ENCODE measurements at places on chromosomes 3 and 15. TPM values are rescaled to one million over a fixed set of nuclear protein-coding genes. Genes with fewer than 3 reads are reported as not detected.
A peak's percentile ranks its signal among the peaks of the same experiment; 100 is the strongest.

DNA sequence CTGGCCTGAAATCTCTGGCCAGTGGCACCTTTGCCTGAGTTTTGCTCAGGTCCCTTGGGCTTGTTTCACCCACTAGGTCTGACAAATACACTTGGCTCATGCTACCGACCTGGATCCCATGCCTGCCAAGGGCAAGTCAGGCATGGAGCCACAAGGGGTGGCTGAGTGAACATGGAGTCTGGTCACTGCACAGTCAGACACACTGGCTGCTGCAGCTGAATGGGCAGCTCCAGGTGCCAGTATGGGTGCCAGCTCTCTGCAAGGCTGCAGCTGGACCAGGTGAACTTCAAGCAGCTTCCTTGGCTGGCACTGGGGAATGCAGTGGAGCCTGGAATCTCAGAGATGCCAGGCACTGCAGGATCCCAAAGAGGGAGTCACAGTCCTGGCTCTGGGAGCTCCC is 170.3 kb downstream of the NECTIN3 start:
- DNase-seq, result no peak

GRCh38 chr3:40516201-40516600 is 8.6 kb upstream of the ZNF621 start:
- DNase-seq, result no peak

DNA sequence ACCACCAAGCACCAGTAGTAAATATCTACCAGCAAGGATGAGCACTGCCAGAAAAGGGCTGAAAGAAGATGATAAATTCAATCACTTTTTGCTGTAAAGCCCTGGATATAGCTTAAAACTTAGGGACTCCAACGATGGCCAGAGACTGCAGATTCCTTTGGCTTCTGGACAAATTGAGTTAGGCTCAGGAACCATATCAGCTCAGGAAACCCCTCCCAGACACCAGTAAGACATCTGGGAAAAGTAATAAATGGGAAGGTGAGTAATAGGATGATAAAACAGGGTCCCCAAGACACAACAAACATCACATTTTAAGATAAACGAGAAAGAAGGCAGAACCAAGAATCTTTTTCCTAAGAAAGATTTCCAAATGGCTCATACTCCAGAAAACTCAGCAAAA is 65.0 kb downstream of the ANP32A start:
- DNase-seq, result no peak

- DNase-seq, result no peak
These were observed 13.1 kb upstream of the ETV5 start for GRCh38 chr3:186121968-186122367.

GRCh38 chr3:24476871-24477656 is 17.6 kb downstream of the THRB start:
- DNase-seq, result no peak

- DNase-seq, result no peak
These were observed 331.1 kb downstream of the TBC1D5 start for GRCh38 chr3:17411157-17411877.

DNA sequence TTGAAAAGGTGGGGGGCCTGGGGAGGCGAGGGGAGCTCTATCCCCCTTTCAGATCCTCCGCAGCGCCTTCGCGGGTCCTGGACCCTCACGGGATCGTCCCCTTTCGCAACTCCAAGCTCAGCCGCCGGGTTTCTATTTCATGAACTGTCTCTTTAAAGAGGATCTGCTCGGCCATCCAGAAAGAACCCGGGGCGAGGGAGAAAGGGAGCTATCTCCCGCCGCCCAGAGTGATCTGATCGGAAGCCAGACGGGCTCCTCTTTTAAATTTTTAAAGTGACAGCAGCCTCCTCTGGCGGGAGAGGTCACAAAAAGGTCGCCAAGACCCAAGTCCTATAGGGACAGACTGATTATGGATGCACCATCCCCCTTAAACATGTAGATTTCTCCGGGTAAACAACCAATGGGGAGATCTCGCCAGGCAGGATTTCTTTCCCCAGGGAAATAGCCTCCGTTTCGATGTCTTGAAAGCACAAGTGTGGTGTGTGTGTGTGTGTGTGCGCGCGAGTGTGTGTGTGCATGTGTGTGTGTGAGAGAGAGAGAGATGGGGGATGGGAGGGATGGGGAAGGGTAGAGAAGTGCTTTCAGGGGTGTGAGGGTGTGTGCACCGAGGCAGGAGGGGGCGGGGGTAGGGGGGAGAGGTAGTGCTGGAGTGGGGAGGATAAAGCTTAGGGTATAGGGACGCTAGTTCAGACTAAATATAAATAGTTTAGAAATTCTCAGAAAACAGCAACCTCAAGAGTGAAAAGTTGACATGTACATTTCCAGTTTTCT is 516.1 kb downstream of the MECOM start:
- peak; percentile 50 for DNase-seq

- no peak for DNase-seq
These were observed 15.0 kb upstream of the THBS1 start for GRCh38 chr15:39565851-39566250.

DNA sequence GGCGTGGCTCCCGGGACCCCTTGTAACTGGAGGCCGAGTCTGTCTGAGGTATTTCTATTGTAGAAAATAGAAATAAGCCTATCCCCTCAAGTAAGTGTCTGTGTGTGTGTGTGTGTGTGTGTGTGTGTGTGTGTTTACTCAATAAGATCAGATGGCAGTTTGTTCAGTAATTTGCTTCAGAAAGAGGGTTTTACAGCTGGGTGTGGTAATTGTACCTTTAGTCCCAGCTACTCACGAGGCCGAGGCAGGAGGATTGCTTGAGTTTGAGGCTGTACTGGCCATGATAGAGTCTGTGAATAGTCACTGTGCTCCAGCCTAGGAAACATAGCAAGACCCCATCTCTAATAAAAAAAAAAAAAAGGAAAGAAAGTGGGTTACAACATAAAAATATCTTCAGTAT is 8.7 kb downstream of the SPINT1 start:
- DNase-seq, result no peak

DNA sequence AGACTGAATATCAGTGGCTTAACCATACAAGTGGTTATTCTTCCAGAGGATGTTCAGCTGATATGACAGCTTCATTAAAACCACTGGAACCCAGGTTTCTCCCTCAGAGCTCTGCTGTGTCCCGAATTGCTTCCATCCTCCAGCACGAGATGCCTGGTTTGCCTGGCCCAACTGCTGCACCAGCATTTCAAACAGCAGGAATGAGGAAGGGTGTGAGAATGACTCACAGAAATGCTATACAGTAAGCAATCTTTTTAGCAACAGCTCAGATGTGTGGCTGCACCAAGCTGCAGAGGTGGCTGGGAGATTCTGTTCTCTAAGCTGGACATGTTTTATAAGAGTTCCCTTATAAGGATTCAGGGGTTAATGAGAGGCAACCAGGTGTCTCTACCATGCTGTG is 271.0 kb downstream of the GABRG3 start:
- DNase-seq, result no peak

GRCh38 chr3:184786280-184786941 is 25.6 kb upstream of the VPS8 start:
- DNase-seq, result no peak

- DNase-seq, result no peak
These were observed 43.4 kb downstream of the FBXO22 start for GRCh38 chr15:75947092-75947491.

DNA sequence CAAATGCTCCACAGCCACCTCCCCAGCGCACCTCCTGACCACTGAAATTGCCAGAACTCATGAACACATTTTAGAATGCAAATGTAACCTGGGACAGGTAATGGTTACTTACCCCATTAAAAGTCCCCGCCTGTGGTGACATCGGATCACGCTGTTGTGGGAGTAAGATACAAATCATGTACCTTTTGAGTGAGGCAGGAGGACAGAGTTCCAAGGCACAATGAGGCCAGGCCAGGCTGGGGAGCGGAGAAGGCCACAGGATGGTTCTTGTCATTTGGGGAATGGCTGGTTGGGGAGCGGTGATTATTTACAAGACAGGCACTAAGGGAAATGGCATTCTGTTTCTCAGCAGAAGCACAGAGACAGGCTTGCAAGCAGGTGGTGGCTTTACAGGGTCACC is 490.0 kb downstream of the EDEM1 start:
- DNase-seq, result no peak

- DNase-seq, result no peak
These were observed 59.5 kb upstream of the SLC6A1 start for GRCh38 chr3:10933021-10933420.

- peak; percentile 69 for DNase-seq
These were observed at the start of the genes CLCN2 and POLR2H for GRCh38 chr3:184361532-184361931. Gene CLCN2 (minus strand): TSS chr3:184361605. CDS start chr3:184361479, 126 bp downstream. Gene POLR2H (plus strand): TSS chr3:184361710. CDS start chr3:184363493, 1,783 bp downstream.

- DNase-seq, result no peak
These were observed 48.1 kb downstream of the HSPBAP1 start for GRCh38 chr3:122745369-122746021.

DNA sequence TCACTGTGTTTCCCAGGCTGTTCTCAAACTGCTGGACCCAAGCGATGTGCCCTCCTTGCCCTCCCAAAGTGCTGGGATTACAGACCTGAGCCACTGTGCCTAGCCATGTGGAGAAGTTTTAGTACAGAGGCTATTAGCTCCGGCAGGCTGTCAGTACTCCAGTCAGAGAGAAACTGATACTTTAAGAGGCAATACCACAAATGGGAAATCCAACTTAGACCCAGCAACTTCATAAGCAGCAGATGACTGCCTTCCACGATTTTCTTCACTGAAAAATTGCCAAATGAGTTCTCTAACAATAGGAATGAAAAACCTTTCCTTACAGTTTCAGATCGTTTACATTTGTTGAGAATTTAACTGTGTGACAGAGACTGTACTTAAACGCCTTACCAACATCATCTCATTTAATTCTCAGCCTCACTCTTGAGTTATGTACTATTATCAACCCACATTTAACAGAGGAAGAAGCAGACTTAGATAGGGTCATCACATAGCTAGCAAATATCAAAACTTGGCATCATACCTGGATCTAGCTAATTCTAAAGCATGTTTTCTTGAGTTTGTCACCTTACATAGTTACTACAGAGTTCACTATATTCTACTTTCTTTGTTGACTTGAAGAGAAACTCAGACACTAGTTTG is 127.4 kb downstream of the TCF12 start:
- no peak for DNase-seq

GRCh38 chr15:39552556-39552955 is 28.3 kb upstream of the THBS1 start:
- no peak for DNase-seq

DNA sequence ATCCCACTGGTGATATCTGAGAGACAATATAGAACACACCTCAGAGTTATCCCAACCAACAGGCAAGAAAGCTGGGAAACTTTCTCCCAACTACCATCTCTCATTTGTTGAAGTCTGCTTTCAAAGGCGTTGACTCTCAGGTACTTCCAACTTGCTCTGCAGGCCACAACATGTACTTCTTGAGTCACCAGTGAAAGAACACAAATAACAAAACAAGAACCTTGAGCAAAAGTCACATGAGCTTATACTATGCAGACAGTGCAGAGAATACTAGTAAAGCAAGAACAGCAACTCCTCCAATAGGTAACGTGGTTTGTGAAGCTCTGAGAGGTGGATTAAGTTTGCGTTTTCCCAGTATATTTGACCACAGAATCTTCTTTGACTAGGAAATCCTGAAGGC is 20.6 kb downstream of the SNTN start:
- no peak for DNase-seq

DNA sequence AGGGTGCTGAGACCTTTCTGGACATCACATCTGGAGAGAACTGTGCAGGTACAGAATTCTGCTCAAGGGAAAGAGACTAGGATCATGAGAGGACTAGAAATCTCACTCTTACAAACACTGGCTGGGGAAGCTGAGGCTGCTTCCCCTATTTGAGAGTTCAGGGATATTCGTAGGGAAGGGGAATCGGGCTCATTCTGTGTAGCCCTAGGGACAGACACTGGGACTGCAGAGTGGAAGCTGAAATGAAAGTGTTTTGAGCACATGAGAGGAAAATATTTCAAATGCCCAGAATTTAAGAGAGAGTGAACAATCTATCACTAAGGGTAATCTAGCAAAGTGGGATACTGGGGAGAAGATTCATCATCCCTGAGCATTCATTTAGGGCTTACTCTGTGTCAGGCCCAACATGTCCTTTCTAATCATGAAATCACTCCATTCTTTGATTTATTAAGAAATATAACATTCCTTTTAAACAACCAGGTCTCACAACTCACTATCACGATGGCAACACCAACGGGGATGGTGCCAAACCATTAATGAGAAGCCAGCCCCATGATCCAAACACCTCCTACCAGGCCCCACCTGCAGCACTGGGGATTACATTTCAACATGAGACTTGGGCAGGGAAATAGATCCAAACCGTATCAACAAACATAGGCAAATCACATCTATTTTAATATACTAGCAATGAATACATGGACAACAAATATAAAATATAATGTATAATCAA is 63.0 kb downstream of the CPN2 start:
- no peak for DNase-seq

DNA sequence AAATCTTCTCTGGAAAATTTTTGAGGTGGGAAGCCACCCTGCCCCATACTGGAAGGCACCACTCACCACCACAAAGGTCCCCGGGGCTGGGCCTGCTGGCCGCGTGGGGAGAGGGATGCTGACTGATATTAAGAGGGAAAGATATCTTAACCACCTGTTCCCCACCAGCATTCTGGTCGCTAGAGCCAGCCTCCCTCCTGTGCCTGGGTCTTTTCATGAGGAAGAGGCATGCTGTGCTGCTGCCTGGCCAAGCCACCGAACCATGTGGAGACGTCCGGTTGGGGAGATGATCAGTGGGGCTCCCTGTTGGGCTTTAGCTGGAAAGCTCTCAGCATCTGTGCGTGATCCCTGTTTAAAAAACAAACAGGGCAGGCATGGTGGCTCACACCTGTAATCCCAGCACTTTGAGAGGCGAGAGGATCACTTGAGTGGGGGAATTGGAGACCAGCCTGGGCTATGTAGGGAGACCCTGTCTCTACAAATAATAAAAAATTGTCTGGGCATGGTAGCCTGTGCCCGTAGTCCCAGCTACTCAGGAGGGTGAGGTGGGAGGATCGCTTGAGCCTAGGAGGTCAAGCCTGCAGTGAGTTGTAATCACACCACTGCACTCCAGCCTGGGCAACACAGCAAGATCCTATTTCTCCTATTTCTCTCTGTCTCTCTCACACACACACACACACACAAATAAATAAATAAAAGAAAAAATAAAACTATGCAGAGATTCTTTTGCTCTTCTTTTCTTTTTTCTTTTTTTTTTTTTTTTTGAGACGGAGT is 1.0 kb downstream of the KLHL18 start:
- DNase-seq, result no peak

DNA sequence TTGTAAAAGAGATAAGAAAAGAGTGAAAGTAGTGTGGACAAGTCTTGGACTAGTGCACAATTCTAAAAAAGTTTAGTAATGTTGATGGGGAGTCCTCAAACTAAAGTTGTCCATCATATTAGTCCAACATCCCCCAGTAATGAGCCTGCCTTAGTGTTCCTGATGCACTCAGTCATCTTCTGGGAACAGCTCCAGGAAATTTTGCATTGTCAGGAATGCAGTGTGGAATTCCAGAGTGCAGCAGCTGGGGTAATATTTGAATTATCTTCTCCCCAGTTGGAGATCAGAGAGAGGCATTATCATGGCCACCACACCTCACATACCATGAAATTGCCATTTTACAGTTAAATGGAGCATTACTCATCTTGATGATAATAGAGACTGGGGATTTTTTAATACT is 528.8 kb upstream of the NAALADL2 start:
- no peak for DNase-seq

GRCh38 chr3:149494022-149494758 is 19.7 kb downstream of the TM4SF4 start:
- peak; percentile 80 for DNase-seq

The OXSM gene
- 8.7 TPM for total RNA-seq

The MYO1E gene
- total RNA-seq, result 34.5 TPM

The CYP19A1 gene
- not detected for total RNA-seq

The CNTN3 gene
- total RNA-seq, result 0.50 TPM

The ZNF710 gene
- total RNA-seq, result 64.4 TPM

The CRTAP gene
- total RNA-seq, result 147 TPM

The CORO2B gene
- 23.1 TPM for total RNA-seq

The ADAMTS7 gene
- total RNA-seq, result 62.9 TPM

The CDCP1 gene
- not detected for total RNA-seq

The STRC gene
- total RNA-seq, result 0.19 TPM

All from neural crest cell (in vitro differentiated cells).